ENCODE measurements at places on chromosomes 2 and 18.

DNA sequence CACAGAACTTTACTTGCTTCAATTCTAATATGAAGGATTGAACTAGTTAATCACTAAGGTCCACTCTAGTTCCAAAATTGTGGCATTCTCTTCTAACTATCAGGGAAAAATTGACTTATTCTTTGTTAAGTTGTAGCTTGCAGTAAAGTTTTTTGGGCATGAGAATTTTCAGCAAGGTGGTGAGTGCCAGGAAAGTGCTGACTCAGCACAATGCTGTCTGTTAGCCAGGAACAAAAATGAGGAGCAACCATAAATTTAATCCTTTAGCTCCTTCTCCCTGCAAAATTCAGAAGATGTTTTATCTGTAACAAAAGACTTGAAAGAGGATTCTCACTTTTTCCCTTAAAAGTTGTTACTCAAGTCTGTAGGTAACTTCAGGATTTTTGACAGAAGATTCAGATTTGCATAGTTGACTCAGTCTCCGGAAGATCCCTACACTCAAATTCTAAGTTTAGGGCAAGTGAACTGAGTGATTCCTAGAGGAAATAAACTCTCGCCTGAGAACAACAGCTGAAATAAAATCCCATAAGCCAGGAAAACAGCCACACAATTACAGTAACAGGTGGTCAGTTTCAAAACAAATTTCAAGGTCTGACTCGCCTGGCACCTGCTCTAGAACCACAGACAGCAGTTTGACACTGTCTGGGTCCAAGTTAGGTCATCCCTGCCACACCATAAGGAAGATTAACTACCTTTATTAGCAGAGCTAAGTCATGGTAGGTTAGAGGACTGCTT lies 20.2 kb upstream of the DARS1 start:
- DNase-seq: no peak

DNA sequence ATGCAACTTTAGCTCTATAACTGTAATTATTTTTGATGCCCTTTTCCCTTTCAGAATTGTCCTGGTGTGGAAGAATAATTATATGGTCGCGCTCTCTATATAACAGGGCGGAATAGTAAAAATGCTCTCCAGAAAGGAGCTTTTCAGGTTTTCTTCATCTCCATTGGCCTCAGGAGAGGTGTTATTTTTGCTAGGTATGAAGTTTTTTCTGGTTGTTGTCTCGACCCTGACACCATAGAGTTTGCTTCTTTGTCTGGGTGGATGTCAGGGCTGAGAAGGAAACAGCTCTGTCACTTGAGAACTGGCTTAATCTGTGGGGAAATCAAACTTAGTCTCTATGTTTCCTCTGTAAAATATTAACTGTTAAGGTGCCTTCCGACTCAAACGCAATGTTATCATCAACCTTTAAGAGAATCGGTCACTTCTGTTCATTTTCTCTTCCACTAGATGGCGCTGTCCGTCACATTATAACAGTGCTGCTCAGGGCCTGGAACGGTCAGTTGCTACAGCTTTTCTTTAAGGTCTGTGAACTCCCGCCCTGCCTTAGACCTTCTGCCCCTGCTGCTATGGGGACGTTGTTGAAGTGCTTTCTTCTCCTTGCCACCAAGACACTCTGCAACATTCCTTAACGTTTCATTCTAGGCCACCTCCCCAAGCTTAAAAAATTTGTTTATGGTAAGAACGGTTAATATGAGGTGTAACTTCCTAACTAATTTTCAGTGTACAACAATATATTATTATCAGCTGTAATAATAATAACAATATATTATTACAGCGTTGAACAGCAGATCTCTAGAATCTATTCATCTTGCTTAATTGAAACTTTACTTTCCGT lies 23.8 kb upstream of the SERPINB12 start:
- DNase-seq: no peak

- no peak for DNase-seq
Measured at GRCh38 chr2:196291873-196292800, 120.8 kb upstream of the STK17B start.

DNA sequence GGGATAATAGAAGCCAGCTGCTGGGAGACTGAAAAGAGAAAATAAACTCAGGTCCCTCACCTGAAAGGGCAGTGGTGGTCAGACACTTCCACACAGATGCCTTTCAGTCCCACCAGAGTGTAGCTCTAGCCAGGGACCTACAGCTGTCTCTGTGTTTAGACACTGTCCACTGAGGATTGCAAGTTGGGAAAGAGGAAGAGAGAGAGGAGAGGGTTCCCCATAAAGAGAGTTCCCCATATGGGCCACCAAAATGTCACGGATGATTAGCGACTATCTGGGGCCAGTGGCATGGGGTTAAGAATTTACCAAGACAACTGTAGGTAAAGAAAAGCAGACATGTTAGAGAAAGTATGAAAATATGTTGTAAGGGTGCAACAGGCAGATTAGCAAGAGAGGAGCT lies 36.7 kb upstream of the SKA1 start:
- no peak for DNase-seq

DNA sequence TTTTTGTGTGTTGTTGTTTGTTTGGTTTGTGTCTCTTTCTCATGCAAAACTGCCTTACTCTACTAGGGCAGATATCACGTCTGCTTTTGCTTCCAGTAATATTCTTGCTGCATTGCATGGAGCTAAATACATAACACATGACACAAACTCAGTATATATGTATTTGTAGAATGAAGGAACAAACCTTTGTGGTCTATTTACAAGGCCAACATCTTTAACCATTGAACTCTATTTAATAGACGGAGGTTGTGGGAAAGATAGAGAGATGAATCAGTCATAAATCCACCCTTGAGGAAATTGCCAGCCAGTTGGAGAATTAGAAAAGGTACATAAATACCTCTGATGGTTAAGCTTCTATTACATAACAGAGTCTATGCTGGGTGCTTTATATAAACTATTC lies 26.0 kb upstream of the IL1RL1 start:
- DNase-seq: no peak

GRCh38 chr2:48258481-48259149 lies 271.3 kb upstream of the STON1 start:
- DNase-seq: no peak

- no peak for DNase-seq
Measured at GRCh38 chr2:157043786-157044185, 213.7 kb upstream of the GALNT5 start.

GRCh38 chr2:100451092-100451491 lies 19.2 kb upstream of the NMS start:
- no peak for DNase-seq

DNA sequence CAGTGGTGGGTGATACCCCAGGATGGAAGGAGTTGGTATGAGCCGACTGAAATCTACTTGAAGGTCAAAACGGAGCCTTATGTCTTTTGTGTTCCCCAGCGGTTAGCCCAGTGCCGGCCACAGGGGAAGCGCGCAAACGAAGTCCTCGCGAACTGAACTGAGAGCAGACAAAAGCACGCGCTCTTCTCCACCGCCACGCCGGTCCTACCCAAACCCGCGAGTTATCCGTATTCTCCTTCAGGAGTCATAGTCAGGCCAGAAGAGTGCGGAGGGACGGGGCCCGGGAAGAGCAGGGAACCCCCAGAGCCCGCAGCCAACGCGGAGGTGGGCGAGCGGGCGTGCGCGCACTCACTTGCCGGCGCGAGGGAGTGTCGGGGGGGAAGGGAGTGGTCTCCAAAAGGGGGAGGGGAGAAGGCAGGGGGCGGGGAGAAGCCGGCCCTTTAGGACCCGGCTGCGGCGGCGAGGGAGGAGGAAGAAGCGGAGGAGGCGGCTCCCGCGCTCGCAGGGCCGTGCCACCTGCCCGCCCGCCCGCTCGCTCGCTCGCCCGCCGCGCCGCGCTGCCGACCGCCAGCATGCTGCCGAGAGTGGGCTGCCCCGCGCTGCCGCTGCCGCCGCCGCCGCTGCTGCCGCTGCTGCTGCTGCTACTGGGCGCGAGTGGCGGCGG lies at the start of gene IGFBP2:
Gene IGFBP2 (plus strand): TSS at position 469 of the 664 bp plus-strand sequence. CDS start 104 bp downstream, at position 573.
- no peak for DNase-seq

- no peak for DNase-seq
Measured at GRCh38 chr2:85794491-85795121, 40.8 kb downstream of the ATOH8 start.

DNA sequence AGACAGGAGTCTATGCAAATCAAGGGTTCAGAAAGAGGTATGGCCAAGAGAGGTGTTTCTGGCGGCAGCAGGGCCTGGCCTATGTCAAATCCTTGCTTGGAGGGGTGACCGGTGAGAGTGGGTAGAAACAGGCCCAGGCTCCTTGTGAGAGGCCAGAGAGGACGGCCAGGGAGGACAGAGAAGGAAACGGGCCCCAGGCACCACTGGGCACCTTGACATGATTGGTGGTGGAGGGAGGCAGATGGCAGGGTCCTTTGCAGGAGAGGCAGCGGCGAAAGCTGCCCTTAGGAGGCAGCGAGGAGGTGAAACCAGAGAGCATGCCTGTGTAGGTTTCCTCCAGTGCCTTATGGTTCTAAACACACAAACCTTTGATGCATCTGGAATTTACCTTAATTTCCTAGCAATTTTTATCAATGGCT lies 6.2 kb downstream of the RAMP1 start:
- peak; percentile 48 for DNase-seq

GRCh38 chr2:127576433-127577207 lies 41.1 kb downstream of the MYO7B start:
- DNase-seq: no peak

GRCh38 chr2:183490914-183491313 lies 366.7 kb downstream of the NUP35 start:
- DNase-seq: no peak

- no peak for DNase-seq
Measured at GRCh38 chr18:50177294-50177992, 17.5 kb downstream of the MYO5B start.

GRCh38 chr2:220787251-220787650 lies 784.9 kb downstream of the EPHA4 start:
- DNase-seq: no peak

GRCh38 chr2:95232232-95232631 lies 24.9 kb downstream of the ZNF892 start:
- DNase-seq: no peak

DNA sequence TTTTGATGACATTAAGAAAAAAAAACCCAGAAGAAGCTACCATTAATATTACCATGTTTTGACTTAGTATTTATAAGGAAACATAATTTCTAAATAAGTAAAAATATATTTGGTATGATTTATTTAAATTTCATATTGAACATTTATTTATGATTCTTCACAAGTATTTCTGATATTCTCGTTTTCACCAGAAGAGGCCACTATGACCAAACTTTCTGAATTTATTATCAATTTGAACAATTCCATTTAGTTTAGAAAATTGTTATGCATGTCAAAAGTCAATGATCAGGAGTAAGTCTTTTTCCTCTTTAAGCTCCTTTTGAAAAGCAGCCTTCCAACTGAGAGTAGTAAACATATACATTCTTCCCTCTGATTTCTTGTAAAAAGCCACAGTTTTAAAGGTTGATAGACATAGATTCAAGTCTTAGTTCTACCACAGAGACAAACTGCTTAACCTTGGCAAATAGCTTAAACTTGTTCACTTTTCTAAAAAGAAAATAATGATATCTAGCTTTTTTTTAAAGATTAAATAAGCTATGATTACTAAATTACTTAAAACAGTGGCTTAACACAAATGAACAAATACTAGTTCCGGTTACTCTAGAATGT lies 329.9 kb downstream of the TRIB2 start:
- no peak for DNase-seq

DNA sequence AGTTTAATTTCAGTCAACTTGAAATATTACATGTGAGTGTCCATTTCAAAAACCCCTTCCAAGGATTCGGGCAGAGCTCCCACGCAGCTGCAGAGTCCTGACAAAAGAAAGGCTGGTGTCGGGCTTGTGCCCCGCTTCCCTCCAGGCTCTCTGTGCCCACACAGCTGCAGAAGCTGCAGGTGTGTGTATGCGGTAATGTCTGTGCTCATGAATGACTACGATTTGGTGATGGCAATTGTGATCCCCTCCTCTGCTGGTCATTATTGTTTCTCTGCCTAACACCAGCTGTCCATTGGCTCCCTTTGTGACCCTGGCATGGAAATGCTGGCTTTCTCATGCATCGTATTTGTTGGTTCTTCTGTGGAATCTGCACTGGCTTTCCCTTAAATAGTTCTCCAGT lies 224.8 kb downstream of the NUP35 start:
- DNase-seq: no peak

- no peak for DNase-seq
Measured at GRCh38 chr2:20633794-20634506, 16.9 kb downstream of the HS1BP3 start.

GRCh38 chr2:3680548-3681345 lies 22.6 kb upstream of the DCDC2C start:
- no peak for DNase-seq

DNA sequence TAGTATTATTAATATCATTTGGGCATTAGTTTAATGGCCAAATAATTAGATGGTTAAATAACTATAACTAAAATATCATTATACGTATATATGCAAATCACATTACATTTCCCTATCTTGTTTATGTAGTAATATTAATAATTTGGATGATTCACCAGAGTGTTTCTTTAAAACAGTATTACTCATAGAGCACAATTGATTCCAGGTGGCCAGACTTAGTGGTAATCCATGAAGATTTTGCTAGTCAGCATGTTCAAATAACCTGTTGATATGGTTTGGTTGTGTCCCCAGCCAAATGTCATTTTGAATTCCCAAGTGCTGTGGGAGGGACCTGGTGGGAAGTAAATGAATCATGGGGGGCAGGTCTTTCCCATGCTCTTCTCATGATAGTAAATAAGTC lies 782.3 kb downstream of the LRP1B start:
- DNase-seq: no peak

DNA sequence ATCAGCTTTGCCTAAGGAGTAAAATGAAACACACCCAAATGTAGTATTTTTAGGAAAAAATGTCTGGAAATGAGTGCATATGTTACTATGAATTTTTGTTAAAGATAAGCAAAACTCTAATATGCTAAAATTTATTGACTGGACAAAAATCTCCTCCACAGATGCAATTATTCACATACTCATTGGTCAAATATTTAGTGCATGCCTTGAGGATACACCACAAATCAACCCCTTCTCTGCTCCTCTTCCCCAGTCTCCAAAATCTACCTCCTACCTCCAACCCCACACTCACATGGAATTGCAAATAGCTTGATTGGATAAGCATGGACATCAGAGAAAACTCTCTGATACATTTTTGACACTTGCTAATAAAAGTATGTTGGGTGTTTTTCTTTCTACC lies 95.6 kb upstream of the CDC42EP3 start:
- DNase-seq: no peak

- DNase-seq: no peak
Measured at GRCh38 chr2:206462240-206462854, 19.0 kb downstream of the ADAM23 start.

- no peak for DNase-seq
Measured at GRCh38 chr18:62346333-62347088, 21.4 kb downstream of the TNFRSF11A start.

DNA sequence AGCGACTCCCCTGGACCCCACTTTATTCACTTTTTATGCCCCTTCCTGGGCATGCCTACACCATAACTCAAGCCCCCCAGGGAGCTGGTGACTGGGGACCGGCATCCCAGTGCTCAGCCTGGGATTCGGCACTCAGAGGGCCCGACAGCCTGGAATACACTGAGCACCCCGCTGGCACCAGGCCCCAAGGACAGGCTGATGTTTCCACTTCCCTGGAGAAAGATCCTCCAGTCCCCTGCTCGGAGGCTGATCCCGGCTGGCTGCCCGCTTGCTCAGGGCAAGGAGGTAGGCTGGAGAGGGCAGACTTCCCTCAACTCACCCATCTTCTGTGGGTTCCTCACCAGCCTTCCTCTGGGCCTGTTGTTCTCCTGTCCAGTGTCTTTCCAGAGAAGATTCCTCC lies 36.6 kb downstream of the ODC1 start:
- DNase-seq: no peak

GRCh38 chr2:6181926-6182325 lies 489.7 kb downstream of the SOX11 start:
- no peak for DNase-seq

- no peak for DNase-seq
Measured at GRCh38 chr2:173264603-173265366, 89.9 kb upstream of the CDCA7 start.
